ENCODE measurements at places on chromosomes 12 and 14.

- DNase-seq = no peak
Measured at GRCh38 chr12:9144730-9145106, 29.0 kb upstream of the A2M start.

DNA sequence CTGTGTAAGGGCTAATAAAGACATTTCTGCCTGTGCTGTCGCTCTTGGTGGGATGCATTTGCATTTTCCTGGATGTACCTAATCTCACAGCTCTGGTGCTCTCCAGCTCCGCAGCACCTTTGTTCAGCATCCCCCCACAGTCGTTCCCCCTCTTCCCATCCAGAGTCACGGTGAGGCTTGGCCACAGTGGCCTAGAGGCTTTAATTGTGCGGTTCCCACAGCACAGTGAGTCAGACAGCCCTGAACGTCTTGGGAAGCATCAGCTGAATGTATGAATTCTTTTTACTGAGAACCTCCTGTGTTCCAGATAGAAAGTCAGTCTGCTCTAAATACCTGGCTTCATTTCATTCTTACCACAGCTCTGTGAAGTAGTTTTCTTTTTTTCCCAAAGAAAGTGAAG is 28.7 kb downstream of the MLXIP start:
- no peak for DNase-seq

DNA sequence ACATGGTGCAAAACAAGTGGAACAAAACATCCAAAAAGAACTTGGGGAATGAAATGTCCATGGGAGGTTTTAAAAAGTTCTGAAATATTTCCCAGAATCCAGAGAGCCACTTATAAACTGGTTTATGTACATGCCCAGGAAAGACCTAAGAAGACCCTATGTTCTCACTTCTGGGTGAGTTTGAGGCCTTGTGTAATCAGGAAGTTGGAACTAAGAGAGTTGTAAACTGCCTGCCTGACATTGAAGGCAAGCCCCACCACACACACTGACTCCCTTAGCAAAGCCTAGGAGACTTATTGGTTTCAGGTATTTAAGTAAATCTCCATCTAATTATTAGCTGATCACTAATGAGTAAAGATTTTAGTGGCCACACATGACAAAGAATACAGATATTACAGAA is 142.5 kb downstream of the LRIG3 start:
- DNase-seq = no peak

DNA sequence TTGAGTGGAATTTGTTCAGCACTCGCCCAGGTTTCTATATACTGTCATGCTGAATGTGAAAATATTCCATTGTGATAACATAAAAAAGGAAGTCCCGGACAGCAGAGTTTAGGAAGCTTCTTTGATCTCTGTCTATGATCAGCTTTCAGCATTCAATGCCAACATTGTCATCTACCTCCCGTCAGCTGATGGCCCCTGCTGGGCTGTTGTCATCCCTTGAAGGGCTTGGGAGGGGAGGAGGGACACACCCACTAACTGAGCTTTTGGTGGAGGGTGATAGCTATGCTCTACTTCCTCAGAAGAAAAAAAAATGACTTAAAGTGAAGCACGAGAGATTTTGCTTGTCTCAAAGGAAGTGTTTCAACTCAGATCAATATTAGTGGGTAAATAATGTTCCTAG is 4.7 kb upstream of the KRT77 start:
- DNase-seq = no peak

DNA sequence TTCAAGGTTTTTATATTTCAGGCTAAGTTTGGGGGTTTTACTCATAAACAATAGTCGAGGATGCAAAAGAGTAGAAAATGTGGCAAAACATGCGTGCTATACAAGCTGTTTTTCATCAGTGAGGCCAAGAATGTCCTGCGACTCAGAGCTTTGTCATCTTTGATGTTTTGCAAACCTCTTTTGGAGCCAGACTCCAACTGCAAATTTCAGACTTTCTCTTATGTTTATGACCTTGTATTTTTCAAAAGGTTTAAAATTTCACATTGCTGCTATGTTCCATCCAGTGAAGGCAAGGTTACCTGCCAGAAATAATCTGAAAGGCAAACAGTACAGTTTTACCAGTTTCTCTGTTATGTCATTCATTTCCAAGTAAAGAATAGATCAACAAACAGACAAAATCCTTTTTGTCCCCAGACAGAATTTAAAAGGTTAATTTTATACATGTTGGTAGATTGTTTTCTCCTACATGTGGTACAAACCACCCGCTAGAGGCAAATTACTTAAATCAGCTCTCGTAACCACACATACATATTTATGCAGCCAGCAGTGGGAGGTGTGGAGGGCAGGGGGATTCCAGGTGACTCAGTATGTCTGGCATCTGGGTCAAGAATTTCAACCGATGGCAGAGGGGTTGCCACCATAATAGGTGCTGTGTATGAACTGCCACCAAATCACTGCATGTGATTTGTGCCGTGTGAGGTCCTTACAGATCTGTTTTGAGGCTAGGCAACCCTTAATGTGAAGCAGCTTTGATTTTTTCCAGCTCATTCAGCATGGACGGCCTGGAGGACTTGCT is 119.8 kb upstream of the CPM start:
- no peak for DNase-seq

DNA sequence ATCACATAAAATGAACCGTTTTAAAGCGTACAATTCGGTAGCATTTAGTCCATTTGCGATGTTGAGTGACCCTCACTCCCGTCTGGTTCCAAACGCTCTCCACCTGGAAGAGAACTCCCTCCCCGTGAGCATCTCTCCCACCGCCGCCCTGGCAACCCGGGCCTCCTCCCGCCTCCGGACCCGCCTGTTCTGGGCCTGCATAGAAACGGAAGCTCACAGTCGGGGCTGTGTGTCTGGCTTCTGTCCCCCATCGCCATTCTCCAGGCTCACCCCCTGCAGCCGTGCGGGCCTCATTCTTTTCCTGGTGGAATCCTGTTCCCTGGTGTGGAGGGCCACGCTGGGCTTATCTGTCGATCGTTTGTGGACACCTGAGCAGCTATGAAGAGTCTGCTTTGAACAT is 17.3 kb downstream of the LRCOL1 start:
- DNase-seq = no peak

- no peak for DNase-seq
Measured at GRCh38 chr12:106181401-106182114, 42.8 kb upstream of the NUAK1 start.

DNA sequence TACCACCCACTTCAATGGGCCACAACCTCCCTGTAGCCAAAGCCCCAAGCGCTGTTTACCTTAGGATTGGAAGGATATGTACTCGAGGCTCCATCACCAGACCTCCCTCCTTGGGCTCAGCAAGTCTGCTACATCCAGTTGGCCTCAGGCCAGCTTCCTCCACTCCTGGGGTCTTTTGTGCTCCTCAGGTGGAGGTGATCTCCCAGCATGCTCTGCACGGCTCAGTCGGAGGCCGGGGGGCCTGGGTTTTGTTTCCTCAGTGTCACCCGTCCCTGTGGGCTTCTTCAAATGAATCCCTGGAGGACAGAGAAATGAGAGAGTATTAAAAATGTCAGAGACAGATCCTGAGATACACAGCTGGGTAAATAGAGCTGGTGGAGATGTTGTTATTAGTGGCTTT is 723.1 kb upstream of the TBX3 start:
- no peak for DNase-seq

- no peak for DNase-seq
Measured at GRCh38 chr12:76948879-76949278, 70.1 kb upstream of the CSRP2 start.

DNA sequence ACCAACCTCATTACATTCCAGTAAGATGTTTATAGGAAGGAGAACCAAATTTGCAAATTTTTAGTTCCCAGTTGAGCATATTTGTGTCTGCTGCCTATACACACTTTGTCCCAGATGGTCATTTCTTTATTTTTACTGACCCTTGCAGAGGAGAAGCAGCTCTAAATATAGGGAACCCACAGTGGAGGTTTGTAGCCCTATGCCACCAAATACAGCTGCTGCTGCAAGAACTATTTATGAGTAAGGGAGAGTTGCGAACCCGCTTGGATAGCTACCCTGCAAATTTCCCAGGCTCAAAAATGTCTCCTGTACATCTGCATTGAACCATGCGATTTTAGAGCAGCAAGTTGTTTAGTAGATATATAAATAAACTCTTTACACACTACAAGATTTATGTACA is 48.2 kb downstream of the NAV3 start:
- no peak for DNase-seq

DNA sequence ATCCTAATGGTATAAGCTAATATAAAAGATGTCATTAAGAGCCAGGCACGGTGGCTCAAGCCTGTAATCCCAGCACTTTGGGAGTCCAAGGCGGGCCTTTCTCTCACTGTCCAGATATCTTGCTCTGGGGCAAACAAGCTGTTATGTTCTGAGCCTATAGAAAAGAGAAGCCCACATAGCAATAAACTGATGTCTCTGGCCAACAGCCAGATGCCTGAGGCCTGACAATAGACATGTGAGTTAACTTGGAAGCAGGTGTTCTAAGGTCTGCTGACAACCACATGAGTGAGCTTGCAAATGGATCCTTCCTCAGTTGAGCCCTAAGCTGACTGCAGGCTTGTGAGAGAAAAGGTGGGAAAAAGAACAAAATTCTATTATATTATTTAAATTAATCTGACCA is 25.0 kb downstream of the YAF2 start:
- no peak for DNase-seq

GRCh38 chr12:127886827-127887226 is 380.1 kb upstream of the TMEM132C start:
- no peak for DNase-seq

DNA sequence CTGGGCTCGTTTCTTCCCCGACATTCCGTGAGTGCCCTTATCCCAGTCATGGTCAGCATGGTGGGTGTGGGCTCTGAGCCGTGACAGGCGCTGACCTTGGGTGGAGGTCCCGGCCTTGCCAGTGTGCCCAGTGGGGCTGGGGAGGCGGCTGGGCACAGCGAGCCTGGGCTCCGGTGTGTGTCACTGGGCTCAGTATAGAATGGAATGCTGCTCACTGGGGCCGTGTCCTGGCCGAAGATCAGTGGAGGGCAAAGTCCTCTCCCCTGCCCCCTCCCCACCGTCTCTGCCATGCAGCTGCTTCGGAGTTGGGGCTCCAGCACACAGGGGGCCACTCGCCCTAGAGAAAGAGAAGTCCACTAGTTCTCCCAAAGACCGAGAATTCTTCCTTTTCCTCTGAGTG is 164.4 kb downstream of the TSPAN9 start:
- DNase-seq = no peak

DNA sequence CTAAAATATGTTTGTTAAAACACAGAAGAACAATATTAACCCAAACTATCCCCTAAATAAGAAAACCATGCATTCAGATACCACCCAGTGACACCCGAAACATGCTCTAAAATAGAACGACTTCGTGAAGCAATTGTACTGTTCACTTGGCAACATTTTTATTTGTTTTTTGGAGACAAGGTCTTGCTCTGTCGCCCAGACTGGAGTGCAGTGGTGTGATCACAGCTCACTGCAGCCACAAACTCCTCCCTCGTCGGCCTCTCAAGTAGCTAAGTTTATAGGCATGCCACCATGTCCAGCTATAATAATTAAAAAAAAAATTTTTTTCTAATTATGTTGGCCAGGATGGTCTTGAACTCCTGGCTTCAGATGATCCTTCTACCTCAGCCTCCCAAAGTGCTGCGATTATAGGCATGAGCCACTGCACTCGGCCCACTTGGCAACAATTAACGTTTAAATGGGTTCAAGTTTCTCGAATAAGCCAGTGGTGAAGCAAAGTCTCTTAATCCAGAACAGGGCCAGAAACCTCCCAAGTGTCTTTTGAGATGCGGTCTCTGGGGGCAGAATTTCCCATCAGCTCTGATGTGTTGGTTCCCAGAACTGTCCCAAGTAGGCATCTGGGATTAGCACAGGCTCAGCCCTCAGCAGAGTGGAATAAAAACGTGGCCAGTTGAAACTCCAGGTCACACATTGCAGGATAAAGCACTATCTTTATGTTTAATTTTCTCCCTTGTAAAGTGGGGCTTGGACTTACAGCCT is 74.5 kb downstream of the TMCC3 start:
- no peak for DNase-seq

DNA sequence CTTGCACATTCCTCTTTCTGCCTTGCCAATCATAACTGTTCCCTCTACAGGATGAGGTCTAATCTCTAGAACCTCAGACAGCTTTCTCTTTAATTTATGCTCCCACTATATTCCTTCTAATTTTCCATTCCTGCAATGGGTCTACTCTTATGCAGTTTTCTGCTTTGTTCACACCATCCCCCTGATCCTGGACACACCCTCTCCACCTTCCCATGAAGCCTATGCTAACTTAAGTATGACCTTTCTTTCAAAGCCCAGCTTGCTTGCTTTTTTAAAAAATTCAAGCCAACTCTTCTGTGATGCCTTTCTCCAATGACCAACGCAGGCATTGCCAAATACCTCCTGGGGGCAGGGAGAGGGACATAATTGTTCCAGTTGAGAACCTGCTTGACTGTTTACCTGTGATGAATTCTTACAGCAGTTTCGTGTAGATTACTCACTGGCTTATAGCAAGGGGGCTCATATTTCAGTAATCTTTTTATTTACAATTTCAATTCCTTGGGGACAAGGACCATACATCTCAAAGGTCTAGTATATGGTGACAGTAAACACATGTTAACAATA is 7.8 kb downstream of the SLC38A1 start:
- DNase-seq = no peak

- no peak for DNase-seq
Measured at GRCh38 chr12:19837543-19837942, 398.3 kb downstream of the AEBP2 start.

DNA sequence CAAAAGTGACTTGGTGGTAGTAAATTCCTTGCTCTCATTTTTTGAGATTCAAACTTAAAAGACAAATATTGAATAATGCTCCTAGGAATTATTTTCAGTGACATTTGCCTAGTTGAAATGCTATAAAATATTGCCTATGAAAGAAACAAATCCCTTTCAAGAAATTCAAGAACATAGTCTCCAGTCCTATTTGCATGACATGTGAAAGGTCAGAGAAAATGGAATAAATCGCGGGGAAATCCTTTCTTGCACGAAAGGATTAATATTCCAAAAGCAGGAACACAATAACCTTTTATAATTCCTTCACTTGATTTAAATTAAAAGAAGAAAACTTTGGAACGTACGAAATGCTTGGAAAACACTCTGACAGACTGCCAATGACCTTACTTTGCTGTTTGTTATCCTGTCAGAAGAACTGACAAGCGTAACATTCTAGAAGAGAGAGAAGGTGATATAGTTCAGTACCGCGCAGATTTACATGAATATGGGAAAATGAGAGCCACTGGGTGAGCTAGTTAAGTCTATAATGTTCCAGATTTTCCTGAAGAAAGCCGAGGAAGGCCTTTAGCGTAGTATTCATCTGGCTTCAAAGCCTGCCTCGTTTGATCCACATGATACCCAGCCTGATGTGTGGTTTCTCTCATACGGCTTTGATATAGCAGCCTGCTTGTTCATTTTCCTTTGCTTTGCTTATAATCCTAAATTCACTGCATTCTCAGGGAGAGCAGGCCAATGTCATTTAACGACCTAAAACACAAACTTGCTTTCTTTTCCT is 103.0 kb downstream of the PRIMA1 start:
- no peak for DNase-seq
